ENCODE measurements at places on chromosomes 6 and 20.

DNA sequence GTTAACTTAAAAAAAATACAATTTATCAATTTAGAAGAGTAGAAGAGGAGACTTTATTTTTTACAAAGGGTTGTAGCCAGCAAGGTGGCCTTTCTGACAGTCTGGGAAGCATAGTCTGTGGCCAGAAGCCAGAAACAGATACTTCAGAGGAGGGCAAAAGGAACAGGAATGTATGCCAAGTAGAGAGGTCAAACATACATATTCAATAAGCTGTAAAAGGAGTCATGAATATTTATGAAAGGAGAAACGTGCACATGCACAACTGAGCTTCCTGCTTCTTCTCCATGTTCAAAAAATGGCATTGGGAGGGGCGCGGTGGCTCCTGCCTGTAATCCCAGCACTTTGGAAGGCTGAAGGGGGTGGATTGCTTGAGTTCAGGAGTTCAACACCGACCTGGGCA, 43.9 kb upstream of the FAM184A start:
- no peak for DNase-seq

DNA sequence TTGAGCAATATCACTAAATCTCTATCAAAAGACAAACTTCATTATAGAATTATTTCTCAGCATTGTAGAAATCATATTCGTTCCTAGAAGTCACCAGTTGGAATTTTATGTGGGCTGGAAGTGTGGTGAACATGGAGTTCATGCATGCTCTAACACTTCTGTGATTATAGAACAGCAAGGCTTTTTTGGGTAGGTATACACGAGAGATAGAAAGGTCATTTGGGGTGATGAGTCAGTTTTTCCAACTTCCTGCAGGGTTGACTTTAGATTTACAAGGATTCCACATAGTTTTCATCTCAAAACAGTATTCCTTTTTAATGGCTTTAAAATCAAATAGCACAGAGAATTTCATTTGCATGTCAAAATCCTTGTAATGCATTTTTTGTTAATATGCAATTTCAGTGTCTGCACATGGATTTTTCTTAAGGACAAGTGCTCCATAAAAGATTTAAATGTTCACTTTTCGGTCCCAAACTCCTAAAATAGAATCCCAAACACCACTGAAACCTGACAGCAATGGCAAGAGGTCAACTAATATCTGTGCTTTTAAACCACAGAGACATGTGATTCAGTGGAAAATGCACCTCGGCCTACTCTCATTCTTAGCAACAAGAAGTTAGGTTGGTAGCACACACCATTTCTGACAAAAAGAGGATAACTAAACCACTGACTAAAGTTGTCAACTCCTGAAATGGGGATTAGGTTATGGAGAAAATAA, 211.0 kb downstream of the MOXD1 start:
- DNase-seq: no peak

DNA sequence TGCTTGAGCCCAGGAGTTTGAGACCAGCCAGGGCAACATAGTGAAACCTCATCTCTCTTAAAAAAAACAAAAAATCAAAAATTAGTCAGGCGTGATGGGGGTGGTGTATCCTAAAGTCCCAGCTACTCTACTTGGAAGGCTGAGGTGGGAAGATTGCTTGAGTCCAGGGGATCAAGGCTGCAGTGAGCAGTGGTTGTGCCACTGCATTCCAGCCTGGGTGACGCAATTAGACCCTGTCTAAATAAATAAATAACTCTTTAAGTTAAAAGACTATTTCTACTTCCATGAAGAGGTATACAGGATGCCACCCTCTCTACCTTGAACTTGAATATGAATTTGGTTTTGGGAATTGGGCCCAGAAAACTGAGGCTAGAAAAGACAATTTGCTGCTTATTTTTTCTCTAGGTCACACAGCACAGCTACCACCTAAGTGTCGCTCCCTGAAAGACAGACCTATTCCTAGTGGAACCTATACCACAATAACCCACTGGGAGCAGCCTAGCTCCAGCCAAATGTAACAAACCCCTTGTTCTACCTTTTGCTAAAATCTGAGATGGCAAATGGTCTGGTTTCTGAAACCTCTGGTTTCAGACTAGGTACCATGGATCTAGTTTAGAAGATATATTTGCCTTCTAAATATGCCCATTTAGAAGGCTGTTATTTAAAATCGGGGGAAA, 35.2 kb downstream of the HMGCLL1 start:
- DNase-seq: no peak

GRCh38 chr6:157514659-157515496, 133.9 kb downstream of the ZDHHC14 start:
- no peak for DNase-seq

DNA sequence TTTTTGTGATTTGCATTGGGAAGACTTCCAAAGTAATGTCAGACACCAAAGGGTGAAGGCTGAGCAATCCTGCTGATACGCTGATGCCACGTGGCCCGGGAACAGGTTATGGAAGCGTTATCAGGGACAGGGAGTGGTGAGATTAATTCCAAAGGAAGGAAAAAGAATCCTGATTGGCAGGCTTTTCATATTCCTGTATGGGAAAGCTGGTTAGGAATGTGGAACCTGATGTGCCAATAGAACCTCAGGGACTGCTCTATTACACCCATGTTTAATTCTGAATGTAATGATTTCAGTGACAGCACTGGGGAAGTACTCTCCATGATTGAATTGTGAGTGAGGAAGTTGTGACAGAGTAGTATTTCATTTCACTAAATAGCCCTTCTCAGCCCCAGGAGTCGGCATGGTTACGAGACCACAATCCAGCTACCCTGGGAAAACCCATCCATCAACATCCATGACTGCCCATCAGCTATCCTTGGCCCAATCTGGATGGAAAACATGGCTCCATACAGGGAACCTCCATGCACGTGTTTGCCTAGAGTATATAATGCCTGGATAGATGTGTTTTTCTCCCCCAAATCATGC, 49.4 kb downstream of the F13A1 start:
- no peak for DNase-seq

DNA sequence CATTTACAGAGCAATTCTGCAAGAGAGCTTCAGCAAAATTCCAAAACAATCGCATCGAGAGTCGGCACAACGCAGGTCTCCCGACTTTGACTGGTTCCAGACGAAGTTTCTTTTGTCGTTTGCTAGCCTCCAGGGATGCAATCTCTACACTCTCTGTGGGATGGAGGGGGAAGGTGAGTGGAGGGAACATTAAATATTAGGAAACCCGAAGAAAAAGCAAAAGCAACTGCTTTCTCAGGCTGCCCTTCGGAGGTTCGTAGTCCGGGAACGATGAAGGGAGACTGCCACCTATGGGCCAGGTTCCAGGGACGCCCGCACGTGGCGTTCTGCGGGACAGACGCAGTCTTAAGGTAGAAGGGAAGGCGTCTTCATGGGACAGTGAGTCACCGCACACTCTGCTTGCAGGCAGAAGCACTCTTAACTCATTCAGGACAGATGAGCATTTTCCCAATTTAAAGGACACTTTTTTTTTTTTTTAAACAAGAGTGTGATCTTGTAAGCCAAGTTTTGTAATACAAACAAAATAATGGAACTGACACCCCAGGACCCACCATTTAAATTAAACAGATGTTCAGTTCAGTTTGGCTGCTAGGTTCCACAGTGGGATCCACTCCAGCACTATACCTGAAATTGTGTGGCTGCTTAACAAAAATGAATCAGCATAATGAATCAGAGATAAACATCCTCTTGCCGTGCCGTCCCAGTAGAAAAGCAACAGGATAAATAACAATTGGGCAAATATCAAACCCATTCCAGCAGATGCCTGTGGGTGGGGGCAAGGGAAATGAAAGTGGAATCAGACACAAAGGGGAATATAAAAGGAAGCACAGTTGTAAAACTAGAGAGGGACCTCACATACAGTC, 65.8 kb upstream of the ARMC2 start:
- peak; percentile 84 for DNase-seq

- DNase-seq: no peak
Measured at GRCh38 chr20:48705240-48706115, 122.3 kb downstream of the PREX1 start.

- no peak for DNase-seq
Measured at GRCh38 chr20:41330343-41330720, 10.3 kb upstream of the LPIN3 start.

GRCh38 chr6:29791162-29791561, 36.5 kb upstream of the HLA-G start:
- no peak for DNase-seq

DNA sequence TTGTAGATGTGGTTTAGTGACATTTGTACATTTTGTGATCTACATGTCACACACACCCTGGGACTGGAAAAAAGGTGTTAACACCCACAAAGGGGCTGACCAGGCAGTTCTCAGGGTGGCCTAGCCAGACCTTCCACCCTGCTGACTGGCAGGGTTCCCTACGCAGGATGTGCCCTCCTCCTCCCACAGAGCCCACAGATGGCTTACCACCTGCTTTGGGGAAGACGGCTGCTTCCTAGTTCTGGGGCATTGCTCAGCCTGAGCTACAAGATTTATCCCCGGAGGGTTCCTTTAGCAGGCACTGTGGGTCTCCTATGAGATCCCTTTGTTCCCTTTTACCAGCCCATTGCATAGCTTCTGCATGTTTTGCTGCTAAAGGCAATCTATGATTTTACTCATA, 35.1 kb downstream of the SNAP25 start:
- no peak for DNase-seq

DNA sequence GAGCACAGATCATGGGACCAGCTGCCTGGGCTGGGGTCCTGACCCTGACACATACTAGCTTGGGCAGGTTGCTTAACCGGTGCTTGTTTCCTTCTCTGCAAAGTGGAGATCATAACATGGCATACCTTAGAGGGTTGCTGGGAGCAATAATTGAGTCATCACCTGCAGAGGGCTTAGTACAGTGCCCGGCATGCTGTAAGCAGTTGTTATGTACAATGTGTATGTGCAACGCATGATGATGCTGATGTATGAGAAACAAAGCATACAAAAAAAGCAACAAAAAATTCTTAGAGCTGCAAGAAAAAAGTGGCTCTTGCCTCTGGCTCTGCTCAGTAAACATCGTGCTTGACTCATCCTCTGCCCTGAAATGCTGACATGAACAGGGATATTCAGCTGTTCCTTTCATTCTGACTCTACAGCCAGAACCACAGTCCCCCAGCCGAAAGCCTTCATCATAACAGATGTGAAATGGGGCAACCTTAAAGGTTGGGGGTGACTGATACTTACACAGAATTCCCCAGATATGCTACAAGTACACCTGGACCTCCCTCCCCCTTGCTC, 91.7 kb downstream of the CLIC5 start:
- DNase-seq: no peak

DNA sequence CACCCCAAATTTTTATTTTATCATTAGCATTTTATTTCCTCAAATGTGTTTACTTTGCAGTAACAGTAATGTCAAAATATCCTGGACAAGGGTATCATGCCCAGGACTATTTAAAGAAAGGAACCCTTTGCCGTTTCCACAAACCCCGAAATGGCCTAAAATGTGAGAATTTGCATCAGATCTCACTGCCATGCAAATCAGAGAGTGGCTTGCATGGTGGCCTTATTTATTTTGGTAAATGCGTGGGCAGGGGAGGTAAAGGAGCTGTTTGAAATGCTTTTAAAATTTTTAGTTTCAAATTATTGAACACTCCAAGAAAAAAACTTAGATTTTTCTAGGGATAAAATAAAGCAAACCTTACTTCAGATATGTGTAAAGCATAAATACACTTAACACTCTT, 43.8 kb downstream of the ADAT2 start:
- DNase-seq: no peak

DNA sequence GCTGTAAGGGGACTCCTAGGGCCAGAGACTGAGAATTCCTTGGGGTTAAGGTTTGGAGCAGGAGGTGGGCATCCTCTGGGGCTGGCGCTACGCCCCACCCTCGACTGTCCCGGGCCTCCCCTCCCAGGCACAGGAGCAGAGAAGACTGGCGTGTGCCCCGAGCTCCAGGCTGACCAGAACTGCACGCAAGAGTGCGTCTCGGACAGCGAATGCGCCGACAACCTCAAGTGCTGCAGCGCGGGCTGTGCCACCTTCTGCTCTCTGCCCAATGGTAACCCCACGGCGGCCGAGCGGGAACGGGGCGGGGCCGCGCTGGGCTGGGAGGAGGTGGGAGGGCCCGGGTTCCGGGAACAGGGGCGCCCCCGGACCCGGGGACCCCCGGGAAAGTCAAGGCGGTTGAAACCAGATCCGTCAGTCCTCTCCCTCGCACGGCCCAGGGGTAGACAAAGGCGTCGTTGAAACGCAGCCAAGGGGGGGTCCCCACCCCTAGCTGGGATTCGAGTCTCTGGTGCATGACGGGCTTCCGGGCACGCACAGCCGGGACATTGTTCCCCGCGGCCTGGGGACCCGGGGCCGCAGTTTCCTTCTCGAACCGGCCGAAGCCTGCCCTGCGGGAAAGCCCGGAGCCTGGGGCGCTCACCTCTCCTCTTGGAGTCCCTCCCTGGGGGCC, 844 bp downstream of the WFDC2 start:
- no peak for DNase-seq

DNA sequence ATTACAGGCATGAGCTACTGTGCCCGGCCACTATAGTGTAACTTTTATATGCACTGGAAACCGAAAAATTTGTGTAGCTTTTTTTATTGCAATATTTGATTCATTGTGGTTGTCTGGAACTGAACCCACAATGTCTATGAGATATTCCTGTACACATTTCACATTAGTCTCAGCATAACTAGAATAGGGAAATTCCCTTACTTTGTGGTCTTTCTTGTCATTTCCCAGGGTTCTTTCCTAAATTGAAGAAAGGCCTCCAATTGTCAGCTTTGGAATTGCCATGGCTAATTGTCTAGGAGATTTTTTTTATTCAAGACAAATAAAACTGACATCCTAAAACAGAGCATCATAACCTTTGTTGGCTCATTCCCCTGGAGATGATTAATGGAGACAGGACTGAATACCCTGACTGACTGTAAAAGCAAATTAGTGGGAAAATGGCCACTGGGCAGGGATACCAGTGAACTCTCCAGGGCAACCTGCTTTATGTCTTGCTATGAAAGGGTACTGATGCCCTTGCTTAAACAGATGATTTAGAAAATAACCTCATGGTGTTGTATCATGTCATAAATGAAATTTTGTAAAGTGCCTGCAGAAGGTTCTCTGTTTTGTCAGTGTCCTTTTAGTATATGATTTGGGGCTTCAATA, 576.9 kb downstream of the RFPL4B start:
- no peak for DNase-seq

- no peak for DNase-seq
Measured at GRCh38 chr6:52975580-52975979, 19.5 kb downstream of the GSTA4 start.

DNA sequence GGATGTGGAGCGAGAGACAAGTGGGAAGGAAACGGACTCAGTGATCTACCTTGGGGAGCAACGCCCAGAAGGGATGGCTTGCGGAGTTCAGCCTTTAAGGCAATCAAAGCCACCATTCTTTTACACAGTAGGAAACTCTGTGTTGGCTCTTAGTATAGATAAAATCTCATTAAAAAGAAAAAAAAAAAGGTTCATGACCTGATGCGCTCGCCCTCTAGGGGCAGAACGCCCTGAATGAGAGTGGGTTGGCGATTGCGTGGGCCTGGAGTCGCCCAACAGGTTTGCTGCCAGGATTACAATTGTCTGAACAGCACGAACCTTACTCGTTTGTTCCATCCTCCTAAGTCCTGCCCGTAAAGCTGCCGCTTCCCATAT, 1.2 kb downstream of the TPD52L1 start:
- no peak for DNase-seq

GRCh38 chr6:159894991-159895390, 4.2 kb downstream of the MAS1 start:
- no peak for DNase-seq
